ELF-1 (cell line): ENCODE measurements at places on chromosomes 1 and 21.
A peak's percentile ranks its signal among the peaks of the same experiment; 100 is the strongest.

DNA sequence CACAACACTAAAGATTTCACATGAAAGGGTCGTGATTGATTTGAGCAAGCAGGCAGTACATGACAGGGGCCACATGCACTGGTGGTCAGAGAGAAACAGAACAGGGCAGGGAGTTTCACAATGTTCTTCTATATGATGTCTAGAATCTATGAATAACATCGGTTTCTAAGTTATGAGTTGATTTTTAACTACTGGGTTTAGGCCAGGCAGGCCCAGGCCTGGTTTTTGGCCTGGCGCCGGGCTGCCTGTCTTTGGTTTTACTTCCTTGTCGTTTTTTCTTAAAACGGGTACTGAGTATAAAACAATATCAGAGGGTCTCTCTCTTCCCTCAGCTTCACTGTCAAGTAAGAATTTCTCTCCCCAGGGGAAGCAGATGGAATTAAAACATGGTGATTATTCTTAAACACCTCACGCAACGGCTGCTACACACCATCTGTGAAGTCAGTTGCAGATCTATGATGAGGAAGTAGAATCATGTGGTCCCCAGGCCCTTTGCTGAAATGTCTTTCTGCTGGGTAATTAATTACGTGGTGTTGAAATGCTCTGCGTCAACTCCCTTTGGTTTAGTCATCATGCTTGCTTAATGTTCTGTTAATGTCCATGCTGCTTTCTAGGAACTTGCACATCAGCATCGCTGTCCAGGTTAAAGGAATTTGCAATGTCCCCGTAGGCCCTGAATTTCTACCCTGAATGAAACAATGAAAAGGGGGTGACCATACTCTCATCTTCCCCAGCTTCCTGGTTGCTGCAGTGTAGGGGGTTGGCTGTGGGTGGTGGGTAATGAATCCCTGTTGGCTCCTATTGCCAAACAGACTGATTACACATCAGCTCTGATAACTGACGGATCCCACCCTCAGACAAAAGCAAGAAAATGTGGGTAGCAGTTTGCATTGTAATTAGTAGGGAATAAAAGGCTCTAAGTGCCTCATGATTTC, 70.3 kb downstream of the SERINC2 start:
- no peak for DNase-seq

DNA sequence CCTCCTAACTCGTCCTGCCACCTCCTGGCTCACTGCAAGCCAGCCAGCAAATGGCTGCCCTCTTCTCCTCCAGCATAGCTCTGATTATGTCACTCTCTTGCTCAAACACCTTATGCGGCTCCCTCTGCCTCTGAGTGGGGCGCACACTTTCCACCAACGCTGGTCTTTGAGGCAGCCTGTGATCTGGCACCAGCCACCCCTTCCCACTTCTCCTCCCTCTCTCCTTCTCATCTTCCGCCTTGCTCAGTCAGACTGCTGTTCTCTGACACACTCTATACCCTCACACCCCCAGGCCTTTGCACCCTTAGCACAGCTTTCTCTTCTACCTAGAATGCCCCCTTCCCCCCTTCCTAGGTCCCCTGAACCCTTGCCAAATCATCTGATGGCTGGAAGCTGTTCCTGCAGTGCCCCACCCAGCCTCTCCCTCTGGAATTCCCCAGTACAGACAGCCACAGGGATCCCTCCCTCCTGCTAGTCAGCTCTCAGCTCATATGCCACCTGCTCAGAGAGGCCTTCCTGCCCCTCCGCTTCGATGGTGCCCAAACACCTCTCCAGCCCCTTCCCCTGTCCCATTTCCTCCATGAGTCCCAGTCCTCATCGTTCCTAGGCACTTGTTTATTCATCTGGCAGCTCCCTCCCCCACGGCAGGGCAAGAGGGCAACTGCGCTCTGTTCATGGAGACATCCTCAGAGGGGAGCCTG, 21.7 kb upstream of the PEF1 start:
- DNase-seq, result no peak

- DNase-seq, result no peak
Observed at GRCh38 chr1:240212556-240212955, 120.9 kb downstream of the FMN2 start.

- DNase-seq, result no peak
Observed at GRCh38 chr1:209323743-209324142, 259.8 kb upstream of the CAMK1G start.

DNA sequence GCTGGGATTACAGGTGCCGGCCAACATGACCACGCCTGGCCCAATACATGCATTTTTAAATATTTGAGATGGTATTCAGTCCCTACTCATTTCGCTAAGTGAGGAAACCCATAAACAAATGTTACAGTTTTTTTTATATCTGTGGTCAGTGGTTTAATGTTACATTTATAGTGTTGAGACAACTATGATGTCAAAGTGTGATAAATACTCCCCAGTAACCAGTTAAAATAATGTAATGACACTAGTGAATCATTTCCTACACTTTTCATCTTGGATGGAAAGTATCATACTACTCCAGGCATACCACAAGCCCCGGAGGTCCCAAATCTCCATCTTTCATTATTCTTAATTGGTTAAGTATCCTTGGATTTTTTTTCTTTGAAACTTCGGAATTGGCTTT, 87.5 kb upstream of the KIF26B start:
- no peak for DNase-seq

DNA sequence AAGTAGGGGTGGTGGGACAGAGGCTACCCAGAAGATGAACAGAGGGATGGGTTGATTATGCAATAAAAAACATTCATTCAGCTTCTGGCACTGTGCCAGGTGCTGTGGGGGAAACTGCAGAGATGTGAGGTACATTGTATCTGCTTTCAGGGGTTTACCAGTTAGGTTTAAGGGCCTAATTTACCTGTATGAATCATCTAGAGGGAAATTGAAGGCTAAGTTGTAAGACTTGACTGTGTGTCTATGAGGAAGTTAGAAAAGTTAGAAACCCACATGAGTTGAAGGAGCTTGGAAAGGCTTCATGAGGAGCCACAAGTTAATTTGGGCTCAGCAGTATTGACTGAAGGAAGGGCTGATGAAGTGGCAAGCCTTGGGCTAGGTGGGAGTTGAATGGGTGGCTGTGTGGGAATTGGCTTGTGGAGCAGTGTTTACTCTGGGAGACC, 36.7 kb upstream of the APOBEC4 start:
- DNase-seq, result no peak

DNA sequence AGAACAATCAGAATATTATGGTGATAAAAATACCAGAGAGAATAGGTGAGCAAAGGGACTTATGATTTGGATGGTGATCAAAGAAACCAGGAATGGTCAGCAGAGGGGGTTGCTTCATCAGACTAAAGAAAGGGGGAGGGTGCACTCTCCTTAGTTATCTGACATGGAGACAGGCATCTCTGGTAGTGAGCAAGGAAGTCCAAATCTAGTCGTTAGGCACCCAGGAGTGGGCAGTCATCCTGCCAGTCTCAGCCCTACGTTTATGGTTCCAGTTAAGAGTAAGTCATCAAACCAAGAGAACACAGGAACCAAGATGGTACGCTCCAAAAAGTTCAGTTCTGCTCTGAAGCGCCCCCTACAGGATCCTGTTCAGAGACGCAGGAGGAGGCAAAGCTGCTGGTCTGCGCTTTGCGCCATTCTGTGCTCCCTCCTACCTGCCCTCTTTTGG, 28.6 kb downstream of the EBNA1BP2 start:
- peak; percentile 52 for DNase-seq

DNA sequence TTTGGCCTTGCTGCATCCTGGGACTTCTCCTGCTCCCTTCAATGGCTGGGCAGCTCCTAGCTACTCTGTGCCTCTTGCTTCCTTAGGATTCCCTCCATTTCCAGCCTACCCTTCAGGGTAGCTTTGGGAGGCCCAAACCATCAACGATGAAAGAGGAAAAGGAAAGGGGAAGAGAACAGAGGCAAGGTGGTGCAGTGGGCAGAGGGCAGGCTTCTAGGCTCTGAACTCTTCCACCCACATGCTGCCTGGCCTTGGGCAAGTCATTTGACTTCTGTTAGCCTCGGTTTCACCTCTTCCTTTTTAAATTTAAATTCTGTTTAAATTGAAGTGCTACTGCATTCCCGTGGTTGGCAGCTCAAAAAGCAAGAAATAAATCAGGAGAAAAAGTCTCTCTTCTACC, 5.7 kb upstream of the PPM1J start:
- no peak for DNase-seq

GRCh38 chr1:158516966-158517365, 37.2 kb downstream of the OR6Y1 start:
- no peak for DNase-seq

DNA sequence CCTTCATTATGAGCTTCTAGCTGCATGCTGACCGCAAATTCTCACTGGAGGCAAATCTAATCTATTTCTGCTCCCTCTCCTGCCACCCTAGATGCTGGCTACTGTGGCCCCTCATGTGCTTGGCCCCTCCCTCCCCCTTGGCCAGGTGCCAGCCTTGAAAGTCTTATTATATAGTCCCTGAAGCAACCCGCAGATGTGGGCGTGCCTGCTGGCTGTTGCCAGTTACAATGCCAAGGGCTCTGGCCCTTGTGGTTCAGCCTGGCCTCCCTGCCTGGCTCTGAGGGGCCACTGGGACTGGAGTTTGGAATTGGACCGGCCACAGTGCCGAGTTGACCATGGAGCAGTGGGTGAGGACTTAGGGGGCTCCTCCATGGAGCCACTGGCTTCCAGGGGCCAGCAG, 78.9 kb upstream of the ACTRT2 start:
- DNase-seq, result no peak

- DNase-seq, result peak; percentile 51
Observed at GRCh38 chr1:13930151-13930550, 230.2 kb downstream of the PRDM2 start.

DNA sequence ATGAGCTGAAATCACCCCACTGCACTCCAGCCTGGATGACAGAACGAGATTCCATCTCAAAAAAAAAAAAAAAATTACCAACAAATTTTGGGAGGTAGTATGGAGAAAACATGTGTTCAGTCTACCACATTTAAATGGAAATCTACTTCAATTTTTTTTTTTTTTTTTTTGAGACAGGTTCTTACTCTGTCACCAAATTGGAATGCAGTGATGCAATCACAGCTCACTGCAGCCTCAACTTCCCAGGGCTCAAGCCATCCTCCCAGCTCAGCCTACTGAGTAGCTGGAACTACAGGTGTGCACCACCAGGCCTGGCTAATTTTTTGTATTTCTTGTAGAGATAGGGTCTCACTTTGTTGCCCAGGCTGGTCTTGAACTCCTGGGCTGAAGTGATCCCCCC, 82.1 kb downstream of the GFI1 start:
- DNase-seq, result peak; percentile 8

GRCh38 chr1:83857103-83857502, 141.8 kb downstream of the TTLL7 start:
- no peak for DNase-seq

DNA sequence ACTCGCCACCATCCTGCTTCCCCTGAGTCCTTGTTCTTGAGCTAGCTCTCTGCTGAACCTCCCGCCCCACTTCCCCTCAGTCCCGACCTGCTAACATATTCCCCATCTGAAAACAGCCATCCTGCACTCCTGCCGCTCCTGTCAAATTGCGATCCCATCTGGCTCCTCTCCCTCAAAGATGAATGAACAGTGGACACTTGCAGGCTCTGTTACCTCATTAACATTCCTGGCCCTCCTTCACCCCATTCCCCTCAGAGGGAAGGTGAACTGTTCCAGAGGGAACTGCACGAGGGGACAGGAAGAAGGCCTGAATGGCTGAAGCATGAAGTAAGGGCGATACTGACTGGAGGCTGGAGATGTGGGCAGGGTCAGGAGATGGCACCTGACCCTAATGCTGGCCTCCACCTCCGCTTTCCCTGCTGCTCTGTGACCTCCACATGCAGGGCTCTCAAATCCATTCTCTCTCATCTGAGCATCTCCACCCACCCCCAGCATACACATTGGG, 7.4 kb upstream of the CELSR2 start:
- DNase-seq, result no peak

GRCh38 chr1:206725109-206725963, 40.6 kb downstream of the MAPKAPK2 start:
- DNase-seq, result peak; percentile 61

DNA sequence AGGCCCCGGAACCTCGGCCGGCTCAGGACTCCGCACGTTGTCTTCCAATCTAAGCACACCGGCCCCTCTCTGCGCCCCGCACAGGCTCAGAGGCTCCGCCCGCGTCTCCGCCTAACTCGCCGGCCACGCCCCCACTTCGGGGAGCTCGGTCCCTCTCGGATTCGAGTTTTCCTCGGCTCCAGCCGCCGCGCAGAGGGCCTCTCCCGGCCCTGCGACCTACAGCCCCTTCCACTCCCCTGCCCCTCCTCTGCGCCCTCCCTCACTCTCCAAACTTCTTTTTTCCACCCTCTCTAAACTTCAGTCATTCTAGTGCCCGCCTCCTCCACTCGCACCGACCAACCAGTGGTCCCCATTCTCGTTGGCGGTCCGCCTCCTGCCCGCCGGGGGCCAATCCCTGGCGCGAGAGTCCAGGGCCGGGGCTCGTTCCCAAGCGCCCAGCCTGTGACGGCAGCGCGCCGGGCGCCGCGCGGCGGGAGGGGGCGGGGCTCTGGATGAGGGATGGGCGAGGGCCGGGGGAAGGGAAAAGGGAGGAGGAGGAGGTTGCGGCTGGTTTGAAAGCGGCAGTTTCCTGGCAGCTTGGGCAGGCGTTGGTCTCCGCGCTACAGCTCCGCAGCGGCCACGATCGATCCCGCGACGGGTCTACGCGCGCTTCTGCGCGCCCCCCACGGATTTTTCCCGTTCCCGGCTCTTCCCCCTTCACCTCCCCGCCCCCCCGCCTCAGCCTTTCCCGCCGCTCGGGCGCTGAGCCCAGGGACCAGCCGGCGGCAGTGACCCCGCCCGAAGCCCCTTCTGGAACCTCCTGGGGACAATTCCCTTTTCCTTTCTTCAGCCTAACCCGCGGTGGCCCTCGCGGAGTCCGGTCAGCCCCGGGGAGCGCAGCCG, at the start of gene MAGI3:
TSS of gene MAGI3 (plus strand) at position 563 of the 882 bp plus-strand sequence. CDS start 519 bp downstream, outside the sequence.
- peak; percentile 100 for DNase-seq

- DNase-seq, result no peak
Observed at GRCh38 chr21:36079010-36079649, 9.3 kb downstream of the CBR1 start.

GRCh38 chr1:45775794-45776193, 25.3 kb upstream of the IPP start:
- no peak for DNase-seq

DNA sequence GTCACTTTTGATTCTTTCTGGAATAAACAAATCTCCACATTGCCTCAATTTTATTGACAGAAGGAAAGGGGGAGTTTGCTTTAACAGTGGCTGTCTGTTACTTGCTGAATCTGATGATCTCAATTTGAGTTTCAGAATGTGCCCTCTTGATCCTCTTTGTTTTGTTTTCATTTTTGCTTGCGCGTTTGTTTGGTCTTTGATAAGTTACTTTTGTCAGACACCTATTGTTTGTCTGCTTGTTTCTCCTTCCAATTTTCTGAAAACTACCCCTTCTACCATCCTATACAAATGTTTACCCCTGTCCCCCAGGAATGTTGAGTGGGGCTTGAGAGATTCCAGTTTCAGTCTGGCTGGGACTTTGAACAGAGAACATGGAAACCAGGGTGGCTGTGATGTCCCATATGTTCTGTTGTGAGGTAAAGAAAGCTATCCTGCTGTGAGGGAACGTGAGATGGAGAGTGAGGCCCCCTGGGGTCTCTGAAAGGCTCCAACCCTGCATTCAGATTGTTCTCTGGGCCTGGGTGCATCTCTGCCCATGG, 11.8 kb upstream of the XCL2 start:
- no peak for DNase-seq

- no peak for DNase-seq
Observed at GRCh38 chr21:38929142-38929541, 123.4 kb downstream of the ETS2 start.

GRCh38 chr1:9225411-9225785, 9.2 kb upstream of the H6PD start:
- no peak for DNase-seq
